ENCODE measurements at places on chromosomes 6 and 20.

DNA sequence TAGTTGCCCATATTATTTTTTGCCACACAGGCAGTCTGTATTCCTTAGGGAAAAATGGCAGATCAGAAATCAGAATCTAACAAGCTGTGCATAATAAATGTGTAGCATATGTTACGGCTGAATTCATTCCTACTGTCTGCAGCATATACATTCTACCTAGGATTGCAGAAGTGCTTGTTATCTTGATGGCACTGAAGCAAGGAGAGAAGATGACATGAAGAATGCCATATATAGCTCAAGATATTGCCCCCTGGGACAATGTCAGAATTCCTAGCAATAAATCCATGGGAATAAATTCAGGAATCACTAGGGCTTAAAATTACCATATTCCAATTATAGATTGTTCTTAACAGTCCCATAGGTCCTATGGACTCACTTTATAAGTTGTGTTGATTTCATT lies 293.0 kb upstream of the CNR1 start:
- DNase-seq: no peak

GRCh38 chr6:165766457-165766856 lies 103.4 kb upstream of the PDE10A start:
- no peak for DNase-seq

DNA sequence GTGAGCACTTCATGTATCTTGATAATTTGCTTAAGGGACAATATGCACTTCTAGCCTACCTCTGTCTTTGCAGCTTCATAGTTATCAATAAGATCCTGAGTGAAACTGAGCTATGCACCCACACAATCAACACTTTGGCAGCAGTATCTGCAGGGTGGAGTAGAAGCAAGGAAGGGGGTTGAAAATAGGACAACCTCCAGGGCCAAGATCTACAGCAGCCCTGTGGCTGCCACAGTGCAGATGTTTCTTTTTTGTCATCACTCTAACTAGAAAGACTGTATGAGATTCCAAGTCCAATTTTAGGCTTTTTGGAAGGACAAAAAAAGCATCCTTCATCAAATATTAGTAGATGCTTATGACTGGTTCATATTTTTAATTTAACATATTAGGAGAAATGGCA lies 336.1 kb upstream of the CITED2 start:
- no peak for DNase-seq

GRCh38 chr6:39309942-39310531 lies 4.2 kb downstream of the KCNK17 start:
- no peak for DNase-seq

GRCh38 chr6:3013486-3013885 lies 13.8 kb downstream of the NQO2 start:
- DNase-seq: no peak

DNA sequence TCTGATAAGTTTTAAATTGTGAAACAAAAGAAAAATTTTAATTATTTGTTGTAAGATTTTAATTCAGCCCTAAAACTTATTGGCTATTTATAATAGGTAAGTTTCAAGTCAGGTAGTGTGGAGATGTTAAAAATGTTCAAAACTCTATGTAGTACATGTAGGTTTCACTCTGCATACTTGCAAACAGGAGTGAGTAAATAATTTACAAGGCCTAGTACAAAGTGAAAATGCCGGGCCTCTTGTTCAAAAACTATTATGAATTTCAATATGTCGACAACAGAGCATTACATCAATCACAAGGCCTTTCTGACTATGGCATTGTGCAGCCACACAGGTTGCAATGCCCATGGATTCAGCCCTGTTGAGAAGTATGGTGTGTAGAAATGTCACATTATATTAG lies 80.9 kb upstream of the GRIK2 start:
- DNase-seq: no peak

DNA sequence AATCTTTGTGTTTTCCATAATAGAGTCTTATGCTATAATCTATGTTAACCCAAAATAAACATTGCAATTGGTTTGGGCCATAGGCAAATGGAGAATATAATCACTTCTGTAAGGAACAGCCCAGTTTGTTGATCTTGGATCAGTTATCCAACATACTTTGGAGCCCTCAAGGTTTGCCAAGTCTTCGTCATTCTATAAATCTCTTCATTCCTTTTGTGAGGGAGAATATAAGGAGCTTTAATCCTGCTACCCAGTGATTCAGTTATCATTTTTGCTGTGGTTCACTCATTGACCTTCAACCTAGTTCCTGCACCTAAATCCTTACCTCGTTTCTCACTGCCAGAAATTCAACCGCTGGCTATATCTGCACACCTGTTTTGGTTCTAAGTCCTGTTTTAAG lies 500.3 kb upstream of the PTCHD4 start:
- no peak for DNase-seq

- DNase-seq: no peak
Observed at GRCh38 chr6:47536816-47537401, 59.3 kb downstream of the CD2AP start.

GRCh38 chr20:21262812-21263211 lies 40.3 kb upstream of the XRN2 start:
- DNase-seq: no peak

GRCh38 chr6:52725535-52726192 lies 37.6 kb downstream of the GSTA2 start:
- no peak for DNase-seq

DNA sequence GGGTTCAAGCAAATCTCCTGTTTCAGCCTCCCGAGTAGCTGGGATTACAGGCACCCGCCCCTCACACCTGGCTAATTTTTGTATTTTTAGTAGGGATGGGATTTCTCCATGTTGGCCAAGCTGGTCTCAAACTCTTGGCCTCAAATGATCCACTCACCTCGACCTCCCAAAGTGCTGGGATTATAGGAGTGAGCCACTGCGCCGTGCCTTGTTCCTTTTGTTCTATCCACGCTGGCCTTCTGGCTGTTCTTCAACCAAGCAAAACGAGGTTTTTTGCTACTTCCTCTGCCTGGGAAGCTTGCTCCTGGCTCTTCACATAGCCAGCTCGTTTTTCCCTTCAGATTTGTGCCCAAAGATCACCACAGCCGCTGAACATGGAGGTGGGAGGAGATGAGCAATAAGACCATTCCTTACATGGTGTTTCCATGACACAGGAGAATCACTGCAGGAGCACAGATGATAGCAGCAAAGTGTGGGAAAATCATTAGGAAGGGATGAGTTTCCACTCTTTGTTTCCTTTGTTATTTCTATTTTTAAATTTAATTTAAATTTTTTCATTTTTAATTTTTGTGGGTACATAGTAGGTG lies 201.0 kb upstream of the ZNF217 start:
- no peak for DNase-seq

DNA sequence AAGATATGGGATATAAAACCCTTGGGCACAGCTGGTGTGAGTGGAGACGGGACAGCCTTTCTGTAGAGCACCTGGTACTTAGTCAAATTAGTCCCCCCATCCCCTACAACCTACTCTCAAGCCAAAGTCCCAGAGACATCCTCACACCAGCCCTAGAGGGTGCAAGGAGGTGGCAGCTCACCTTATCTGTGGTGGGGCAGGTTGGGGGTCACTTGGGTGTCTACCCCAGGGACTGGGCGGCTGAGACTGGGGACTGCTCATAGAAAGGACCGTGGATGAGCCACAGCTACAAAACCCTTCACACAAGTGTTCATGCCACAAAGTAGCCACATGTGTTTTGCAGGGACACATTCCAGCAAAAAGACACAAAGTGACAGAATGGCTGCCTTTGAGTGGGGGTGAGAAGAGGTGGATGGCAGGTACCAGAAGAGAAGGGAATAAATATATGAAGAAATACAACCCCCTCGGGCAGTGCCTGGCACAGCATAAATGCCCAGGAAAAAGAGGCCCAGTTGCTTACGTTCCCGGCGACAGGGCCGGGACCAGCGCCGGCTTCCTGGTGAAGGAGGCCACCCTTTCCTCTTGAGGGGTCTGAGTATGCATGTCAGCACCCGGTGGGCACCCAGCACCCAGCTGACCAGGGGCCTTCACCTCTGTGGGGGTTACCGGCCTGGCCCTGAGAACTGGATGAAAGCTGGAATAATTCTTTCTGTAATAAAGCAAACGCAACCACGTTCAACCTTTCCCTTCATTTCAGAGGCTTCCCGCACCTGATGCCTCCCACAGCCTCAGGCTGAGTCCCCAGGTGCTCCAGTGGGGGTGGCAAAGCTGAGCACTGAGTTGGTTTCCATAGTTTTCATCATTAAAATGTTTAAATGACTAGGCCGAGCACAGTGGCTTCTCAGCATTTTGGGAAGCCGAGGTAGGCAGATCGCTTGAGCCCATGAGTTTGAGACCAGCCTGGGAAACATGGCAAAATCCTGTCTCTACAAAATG lies 14.4 kb upstream of the CEBPB start:
- DNase-seq: no peak

DNA sequence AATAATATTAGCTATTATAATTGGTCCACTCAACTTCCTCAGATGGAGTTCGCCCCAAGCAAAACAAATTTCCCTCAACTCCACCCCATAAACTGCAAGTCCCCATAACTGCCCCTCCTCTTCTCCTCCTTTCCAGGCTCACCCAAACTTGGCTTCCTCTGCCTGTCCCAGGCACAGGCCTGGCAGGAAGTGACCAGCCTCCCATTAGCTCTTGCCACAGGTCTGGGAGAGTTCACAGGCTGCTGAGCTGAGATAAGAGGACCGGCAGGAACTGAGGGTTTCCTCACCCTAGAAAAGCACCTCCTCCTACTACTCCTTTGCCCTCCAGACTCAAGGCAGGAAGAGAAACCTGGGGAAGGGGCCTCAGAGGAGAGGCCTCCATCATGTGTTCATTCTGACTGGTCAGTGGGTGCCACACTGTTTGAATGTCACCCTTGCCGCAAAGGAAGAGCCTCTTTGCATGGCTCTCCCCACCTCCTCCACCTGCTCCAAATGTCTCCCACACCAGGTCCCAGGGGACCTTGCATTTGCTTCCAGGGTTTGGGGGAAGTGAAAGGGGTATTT lies 24.5 kb upstream of the SMIM29 start:
- no peak for DNase-seq

- DNase-seq: no peak
Observed at GRCh38 chr6:126888727-126889725, 229.4 kb upstream of the RSPO3 start.

DNA sequence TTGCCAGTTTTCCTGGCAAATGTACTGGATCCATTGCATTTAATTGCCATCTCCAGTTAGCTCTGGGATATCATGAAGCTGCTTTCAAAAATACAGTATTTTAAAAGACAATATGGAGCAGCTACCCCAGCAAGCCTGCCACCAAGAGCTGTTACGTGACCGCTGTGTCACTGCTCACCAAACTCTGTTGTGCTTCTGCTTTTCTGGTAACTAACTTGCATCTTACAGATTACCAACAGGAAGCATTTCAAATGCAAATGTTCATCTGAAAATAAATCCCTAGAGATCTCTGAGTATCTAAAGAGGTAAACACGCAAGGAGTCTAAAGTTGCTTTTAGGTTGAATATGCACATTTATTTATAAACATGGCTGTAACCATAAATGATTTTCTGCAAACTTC lies 1008.3 kb downstream of the KIF16B start:
- no peak for DNase-seq

DNA sequence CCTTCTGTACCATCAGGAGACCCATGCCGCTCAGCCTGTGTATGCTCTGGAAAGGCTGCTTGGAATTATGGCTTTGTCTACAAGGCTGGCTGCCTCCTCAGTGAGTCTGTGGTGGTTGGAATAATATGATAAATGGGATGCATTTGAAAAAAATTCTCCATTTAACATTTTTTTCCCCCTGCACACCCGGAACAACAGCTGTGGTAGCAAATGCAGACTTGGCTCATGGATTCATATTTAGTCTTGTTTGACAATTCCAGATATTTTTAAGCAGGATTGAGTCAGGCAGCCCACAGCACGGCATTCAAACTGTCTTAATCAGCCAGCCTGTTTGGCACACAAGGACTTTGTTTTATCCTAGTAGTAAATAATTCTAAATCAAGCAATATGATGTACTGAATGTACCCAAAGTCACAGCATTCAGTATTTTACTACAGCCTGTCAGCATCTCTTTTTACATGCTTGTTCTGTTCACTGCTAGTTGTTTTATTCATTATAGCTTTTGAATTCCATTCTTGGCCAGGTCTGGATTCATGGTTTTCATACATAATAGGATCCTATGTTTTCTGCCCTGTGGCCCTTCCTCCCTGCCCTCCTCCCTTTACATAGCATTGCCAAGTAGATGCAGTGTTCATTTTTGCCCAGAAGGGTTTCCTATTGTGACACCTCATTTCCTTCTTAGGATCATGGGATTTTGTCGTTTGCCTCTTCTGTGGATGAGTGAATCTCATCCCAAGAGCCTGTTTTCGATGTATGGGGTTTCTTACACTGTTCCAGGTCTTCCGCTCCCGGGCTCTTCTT lies 68.1 kb downstream of the LRRC1 start:
- no peak for DNase-seq

DNA sequence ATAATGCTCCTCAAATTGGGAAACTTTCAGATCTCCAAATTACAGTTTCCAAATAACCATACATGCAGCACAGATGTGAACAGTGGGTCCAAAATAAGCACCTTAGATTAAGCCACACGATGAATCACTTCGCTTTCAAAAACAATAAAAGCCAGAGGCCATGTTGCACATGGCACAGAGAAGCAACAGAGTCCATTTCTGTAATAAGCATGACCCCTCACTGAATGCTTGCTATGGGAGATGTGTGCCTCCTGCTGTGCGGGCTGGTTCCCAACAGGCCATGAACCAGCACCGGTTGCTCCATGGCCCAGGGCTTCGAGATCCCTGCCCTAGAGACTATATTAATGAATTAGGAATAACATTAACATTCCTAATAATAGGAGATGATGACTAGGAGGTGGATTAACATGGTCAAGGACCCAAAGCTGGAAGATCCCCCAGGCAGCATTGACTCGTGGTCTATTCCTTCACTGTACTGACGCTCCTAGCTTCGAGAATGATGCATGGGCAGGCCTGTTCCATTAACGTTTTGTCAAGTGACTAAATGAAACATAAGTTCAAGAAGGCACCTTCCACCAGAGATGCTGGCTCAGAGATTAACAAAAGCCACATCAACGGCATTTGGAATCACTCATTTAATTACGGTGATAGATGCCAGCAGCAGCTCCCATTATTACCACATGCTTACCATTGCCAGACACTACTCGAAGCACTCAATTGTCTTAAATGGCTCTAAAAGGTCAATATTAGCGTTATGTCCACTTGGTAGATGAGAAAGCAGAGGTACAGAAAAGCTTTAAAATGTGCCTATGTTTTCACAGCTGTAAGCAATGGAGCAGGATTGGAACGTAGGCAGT lies 470.6 kb upstream of the AGPAT4 start:
- no peak for DNase-seq

GRCh38 chr6:132865829-132866228 lies 51.5 kb downstream of the RPS12 start:
- DNase-seq: no peak

GRCh38 chr20:41717483-41717882 lies 99.3 kb upstream of the CHD6 start:
- DNase-seq: no peak

- no peak for DNase-seq
Observed at GRCh38 chr20:48779435-48779834, 48.4 kb downstream of the PREX1 start.

DNA sequence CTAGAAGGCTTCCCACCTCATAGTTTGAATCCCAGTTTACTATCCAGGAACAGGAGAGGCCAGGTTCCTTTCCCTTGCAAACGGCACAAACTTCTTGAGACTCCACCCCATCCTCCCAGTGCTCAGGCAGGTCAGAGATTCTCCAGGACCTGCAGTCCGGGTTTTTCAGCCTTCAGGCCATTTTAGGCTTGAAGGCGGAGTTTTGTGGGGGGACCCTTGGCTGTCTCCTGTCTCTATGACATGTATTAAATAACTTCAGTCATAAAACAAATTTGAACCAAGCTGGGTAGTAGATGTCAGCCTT lies 230.1 kb downstream of the NFATC2 start:
- no peak for DNase-seq

- DNase-seq: no peak
Observed at GRCh38 chr20:22447447-22447778, 137.0 kb downstream of the FOXA2 start.

GRCh38 chr6:362924-363249 lies 28.7 kb upstream of the IRF4 start:
- no peak for DNase-seq

Data from cerebellar nuclear complex (tissue), 1 donor.